ENCODE measurements at places on chromosomes 1 and 21.

- DNase-seq = no peak
These were observed 406.7 kb downstream of the DISC1 start for GRCh38 chr1:232033285-232033684.

- DNase-seq = no peak
These were observed 77.0 kb downstream of the MORN1 start for GRCh38 chr1:2314273-2314802.

GRCh38 chr1:209355415-209355814 is 228.1 kb upstream of the CAMK1G start:
- DNase-seq = no peak

GRCh38 chr1:214447557-214447871 is 103.9 kb downstream of the PTPN14 start:
- DNase-seq = no peak

- DNase-seq = no peak
These were observed 9.8 kb upstream of the IRF2BP2 start for GRCh38 chr1:234619794-234620247.

DNA sequence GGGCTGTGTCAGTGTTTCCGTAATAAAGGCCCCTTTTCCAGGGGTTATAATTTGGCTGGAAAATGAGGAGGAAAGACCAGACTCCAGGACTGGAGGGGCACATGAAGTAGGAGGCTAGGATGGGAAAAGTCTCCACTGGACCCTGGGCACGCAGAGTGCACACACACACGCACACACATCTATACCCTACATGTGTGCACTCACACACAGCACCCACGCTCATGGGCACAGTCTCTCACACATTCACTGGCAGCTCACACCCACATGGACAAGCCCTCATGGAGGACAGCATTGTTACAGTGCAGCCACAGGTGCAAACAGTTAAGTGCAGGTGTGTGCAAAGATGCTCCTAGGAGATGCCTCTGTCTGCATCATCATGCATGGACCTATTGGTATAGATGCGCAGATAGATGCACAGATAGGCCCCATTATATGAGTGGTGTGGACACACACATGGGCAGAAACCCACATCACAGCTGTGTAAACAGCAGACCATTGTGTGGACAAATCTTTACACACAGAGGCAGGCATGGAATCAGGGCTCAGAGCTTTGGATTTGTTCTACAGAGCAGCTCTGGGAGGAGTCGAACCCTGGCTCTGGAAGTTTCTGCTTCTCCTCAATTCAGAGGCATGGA is 9.1 kb upstream of the RUNX3 start:
- DNase-seq = no peak
